Urinary bladder (tissue), 4 donors: ENCODE measurements at places on chromosomes 16 and 17. TPM values are rescaled to one million over a fixed set of nuclear protein-coding genes. Genes with fewer than 3 reads are reported as not detected.

GDPD1 gene
- total RNA-seq: 3.4 TPM

DVL2 gene
- total RNA-seq: 45.5 TPM

KRTAP4-4 gene
- total RNA-seq: not detected

DNA sequence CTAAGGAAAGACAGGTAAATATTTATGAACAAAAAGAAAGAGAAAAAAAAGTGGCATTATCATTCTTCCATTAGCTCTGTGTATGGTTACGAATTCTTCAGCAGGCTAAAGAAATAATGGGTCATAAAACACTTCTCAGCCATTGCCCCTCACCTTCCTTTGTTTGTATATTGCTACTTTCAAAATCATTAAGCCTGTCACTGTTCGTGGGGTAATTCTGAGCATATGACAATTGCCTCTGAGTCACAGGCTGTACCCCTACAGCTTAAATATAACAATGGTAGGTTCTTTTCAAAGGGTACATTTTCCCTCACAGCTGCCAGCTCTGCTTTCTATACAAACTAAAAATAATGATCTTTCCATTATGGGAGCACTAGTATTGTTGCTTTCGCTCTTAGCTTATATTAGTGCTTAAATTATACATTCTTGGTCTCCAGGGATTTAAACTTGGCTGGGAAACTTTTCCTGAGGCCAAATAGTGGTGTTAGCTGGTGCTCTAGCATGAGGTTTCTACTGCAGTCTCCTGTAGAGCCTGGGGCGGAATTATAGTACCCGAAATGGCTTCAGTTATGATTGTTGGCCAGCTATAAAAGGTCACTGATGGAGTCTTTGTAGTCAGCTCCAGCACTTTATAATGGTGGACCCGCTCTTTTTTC, 74.7 kb upstream of the CDH11 start:
- DNase-seq: no peak

CX3CL1 gene
- total RNA-seq: 2.1 TPM

DNA sequence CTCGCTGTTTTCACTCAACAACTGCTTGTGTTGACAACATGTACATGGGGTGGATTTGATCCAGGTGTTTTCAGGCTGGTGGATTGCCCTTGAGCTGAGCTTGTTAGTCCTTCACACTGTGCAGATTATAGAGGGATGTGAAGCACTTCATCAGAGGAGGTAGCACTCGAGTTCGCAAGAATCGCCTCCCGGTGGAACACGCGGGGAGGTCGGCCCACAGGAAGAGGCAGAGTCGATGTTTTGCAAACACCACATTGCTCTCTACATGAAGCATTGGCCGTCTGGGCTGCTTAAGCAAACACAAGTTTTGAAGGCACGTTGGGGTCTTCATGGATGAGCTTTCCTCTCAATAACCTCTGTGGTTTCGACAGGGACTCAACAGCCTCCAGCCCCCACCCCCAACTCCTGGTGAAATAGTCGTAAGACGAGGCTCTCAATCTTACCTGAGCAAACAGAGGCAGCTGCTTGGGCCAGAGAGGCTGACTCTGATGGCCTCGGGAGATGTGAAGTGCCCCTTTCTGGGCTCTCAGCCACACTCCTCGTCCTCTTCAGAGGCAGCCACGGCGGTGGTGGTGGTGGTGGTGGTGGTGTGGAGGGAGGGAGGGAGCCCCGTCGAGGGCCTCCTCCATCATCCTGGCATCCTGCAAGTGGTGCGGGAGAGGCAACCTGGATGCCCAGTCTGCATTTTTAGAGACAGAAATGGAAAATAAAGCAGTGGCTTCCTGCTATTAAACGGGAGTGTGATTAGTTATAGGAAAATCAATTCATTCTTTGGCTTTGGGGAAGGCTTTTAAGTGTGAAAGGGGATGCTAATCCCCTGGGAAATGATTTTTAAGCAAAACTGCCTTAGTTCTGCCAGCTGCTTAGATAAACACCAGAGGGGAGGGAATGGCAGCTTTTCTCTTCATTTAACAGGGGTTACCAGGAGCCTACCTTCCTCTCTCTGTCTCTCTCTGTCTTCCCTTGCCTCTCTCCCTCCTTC, 552.5 kb upstream of the EEF2KMT start:
- no peak for DNase-seq

TOM1L1 gene
- 25.0 TPM for total RNA-seq

DNA sequence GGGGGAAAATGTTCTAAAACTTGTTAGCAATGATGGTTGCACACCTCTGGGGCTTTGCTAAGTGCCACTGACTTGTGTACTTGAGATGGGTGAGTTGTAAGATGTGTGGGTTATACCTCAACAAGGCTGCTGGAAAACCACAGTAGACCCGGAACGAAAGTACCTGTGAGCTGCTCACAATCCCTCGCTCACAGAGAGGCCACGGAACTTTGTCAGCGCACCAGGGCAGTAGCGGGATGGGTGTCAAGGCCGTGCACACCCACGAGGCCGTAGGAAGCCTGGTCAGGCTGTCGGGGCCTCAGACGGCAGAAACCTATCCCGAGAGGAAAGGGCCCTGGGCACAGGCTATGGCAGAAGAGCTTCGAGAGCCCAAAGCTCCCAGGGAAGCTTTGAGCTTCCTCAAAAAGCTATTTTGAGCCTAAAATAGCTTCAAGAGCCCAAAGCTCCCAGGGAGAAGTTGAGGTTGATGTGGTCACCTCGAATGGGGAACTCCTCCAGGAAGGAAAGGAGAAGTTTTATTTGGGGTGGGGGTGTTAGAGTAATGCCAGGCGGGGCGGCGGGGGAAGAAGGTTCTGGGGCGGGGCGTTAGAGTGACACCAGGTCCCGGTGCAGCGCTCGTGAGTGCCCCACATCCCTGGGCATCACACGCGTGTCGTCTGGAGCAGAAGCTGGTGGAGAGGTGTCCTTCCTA, 19.0 kb downstream of the CBFA2T3 start:
- no peak for DNase-seq
